ENCODE measurements at places on chromosomes 5 and 9.

- DNase-seq, result no peak
Observed at GRCh38 chr5:28780083-28780692, 1741.8 kb upstream of the CDH9 start.

GRCh38 chr5:42216904-42217303 lies 206.3 kb upstream of the GHR start:
- no peak for DNase-seq

DNA sequence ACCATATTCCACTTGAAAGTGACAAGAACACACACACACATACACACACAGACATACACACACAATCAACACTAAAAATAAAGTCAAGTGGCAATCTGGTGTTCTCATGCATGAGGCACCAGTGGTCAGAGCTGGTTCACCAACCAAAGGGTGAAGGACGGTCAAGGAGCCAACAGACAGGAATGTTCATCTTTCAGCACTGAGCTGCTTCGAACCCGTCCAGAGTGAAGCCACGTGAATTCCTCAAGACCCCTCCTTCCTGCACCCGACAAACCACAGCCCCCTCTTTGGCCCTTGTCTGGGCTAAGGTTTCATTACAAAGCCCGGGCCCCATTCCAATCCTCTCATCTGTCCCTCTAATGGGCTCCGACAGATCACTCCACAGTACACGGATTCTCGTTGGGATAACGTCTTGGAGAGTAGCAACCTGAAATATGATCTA lies 84.5 kb upstream of the SMIM23 start:
- no peak for DNase-seq

DNA sequence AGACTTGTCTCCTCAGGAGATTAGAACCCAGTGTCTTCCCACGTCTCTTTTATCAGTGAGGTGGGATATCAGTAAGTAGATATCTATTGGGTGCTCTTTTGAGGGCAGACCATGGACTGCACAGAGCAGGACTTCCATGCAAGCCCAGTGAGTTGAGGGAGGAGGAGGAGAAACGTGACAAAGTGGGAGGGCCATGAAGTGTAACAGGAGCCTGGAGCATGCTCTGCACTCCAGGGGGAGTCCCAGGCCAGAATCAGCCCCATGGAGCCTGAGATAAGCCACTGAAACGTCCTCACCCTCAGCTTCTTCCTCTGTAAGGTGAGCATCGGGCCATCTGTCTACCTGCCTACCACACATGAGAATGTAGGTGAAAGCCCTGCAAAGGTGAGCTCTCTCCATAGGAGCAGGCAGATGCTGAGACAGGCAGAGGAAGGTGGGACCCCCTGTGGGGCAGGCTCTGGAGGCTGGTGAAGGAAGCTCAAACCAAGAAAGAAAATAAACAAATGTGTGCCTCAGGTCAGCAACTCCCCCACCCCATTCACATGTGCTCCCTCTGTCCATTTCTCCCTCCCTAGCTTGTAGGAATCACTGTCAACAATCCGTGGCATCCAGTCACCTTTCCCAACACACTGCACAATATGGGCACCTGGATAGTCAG lies 87.4 kb downstream of the NRG2 start:
- no peak for DNase-seq

DNA sequence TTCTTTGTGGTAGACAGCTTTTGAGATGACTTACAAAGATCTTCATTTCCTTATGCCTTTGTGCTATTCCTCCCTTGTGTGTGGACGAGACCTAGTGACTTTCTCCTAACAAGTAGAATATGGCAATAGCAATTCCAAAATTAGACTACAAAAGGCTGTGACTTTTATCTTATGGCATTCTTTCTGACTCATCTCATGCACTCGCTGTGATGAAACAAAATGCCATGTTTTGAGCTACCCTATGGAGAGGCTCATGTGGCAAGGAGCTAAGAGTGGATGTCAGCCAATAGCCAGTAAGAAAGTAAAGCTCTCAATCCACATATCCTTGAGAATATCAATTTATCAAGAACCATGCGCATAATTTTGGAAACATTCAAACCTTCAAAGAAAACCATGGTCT lies 380.5 kb upstream of the SMC2 start:
- DNase-seq, result no peak

GRCh38 chr5:78717674-78718584 lies 69.4 kb upstream of the LHFPL2 start:
- no peak for DNase-seq

GRCh38 chr5:154205441-154206117 lies 15.0 kb downstream of the GALNT10 start:
- DNase-seq, result no peak

DNA sequence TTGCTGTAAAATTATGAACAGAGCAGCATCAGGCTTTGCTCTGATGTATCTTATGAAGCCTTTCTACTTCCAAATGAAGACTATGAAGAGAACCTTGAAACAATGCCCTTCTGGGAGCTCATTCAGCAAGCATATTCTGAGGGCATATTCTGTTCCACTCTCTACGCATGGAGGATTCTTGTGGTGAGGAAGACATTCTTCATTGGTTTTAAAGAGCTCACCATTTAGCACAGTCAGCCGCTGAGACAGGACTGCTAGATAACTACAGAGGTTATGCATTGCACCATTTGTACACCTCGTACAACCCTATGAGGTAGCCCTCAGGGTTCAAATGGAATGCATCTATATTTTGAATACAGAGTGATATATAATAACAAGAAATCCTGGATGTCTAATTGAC lies 61.0 kb downstream of the INVS start:
- DNase-seq, result no peak
